ENCODE measurements at places on chromosomes 12 and 14. TPM values are rescaled to one million over a fixed set of nuclear protein-coding genes. Genes with fewer than 3 reads are reported as not detected.

Gene GALNT8
- 0.84 TPM for total RNA-seq

Gene TNS2
- total RNA-seq = 1.0 TPM

Gene TCL1B
- total RNA-seq = not detected

Gene BHLHE41
- total RNA-seq = not detected

Gene GPR135
- 1.8 TPM for total RNA-seq

Gene HOXC9
- total RNA-seq = not detected

Gene SMIM41
- not detected for total RNA-seq

Gene AQP6
- total RNA-seq = not detected

Gene FBXO33
- 18.7 TPM for total RNA-seq

Gene MYF5
- not detected for total RNA-seq

Gene FAM177A1
- 40.5 TPM for total RNA-seq

Measured in activated CD8-positive, alpha-beta T cell treated with anti-CD3 and anti-CD28 coated beads, Interleukin-2, amount 10 ng/mL, durations not matched to agents 7 days and 5 days (primary cell).